Cortex of kidney (tissue), 1 donor: ENCODE measurements at places on chromosomes 16 and 17.

GRCh38 chr16:54594601-54595391, 308.2 kb upstream of the IRX3 start:
- DNase-seq, result no peak

GRCh38 chr16:3121851-3122467, 9.6 kb downstream of the ZNF205 start:
- DNase-seq, result no peak

DNA sequence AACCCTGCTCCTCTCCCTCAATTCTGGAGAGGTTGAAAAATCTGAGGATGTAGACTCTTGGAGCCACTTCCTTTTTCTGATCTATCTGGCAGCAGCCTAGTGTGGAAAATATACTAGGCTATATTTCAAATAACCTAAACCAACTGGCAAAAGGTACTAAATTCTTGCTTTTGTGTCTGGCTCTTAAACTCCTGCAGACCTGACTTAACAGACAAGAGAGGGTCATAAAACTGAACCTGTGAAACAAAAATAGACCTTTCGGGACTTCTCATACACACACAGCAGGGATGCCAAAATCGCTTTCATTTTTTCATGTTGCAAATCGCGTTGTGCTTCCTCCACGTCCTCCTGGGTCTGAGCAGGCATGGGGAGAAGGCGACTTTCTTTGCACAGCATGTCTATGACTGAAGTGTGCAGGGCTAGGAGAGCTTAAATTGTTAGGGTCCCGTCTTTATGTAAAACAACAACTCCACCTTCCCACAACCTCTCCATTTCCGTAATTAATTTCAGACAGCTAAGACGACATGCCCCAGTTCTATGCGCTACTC, 520.7 kb upstream of the PSMD7 start:
- DNase-seq, result no peak

- no peak for DNase-seq
These were observed 2.3 kb upstream of the ITGA3 start for GRCh38 chr17:50053654-50053960.

GRCh38 chr17:17913695-17914332, 58.4 kb downstream of the TOM1L2 start:
- DNase-seq, result no peak

- no peak for DNase-seq
These were observed 941 bp upstream of the MRPS34 start for GRCh38 chr16:1773703-1774447.

DNA sequence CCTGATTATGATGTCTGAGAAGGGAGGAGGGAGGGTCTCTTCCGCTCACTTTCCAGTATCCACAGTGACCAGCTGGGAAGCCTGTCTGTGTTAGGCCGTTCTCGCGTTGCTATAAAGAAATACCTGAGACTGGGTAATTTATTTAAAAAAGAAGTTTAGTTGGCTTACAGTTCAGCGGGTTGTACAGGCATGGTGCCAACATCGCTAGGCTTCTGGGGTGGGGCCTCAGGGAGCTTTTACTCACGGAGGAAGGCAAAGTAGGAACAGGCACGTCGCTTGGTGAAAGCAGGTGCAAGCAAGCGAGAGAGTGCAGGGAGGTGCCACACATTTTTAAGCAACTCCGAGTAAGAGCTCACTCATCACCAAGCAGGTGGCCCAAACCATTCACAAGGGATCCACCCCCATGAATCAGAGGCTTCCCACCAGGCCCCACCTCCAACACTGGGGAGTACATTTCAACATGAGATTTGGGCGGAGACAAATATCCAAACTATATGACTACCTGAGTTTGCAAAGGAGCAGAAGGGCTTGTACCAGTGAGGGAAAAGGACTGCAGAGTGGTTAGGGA, 137.5 kb downstream of the CCDC182 start:
- no peak for DNase-seq

DNA sequence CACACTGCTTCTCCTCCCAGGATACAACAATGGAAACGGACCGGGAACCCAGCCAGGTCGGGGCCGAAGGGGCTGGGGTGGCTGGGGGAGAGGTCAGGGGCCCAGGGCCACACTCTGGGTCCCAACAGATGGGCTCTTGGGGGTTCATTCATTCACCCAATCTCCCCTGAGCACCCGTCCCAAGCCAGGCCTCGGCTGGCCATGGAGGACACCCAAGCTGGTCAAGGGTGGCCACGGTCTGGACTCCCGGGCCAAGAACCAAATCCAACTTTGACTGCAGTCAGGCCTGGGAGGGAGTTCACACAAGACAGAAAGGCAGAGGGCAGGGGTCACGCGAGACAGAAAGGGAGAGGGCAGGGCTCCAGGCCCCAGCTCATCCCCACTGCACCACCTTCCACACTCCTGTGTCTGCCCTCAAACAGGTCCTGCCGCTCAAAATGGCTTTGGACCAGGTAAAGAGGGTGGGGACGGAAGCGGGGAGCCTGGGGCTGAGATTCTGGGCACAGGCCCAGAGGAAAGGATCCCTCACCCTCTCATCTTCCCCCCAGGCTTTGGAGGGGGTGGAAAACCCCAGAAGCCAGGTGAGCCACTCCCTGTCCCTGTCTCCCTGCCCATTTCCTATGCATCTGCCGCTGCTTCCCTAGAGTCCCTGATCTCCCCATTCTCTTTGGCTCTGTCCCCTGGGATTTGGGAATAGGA, 12.3 kb upstream of the PKMYT1 start:
- DNase-seq, result no peak
